ENCODE measurements at places on chromosomes 7 and 10.

- DNase-seq: no peak
Measured at GRCh38 chr10:124535731-124536495, 74.3 kb downstream of the LHPP start.

GRCh38 chr10:30736685-30737232 lies 107.2 kb upstream of the LYZL2 start:
- DNase-seq: peak; percentile 100

DNA sequence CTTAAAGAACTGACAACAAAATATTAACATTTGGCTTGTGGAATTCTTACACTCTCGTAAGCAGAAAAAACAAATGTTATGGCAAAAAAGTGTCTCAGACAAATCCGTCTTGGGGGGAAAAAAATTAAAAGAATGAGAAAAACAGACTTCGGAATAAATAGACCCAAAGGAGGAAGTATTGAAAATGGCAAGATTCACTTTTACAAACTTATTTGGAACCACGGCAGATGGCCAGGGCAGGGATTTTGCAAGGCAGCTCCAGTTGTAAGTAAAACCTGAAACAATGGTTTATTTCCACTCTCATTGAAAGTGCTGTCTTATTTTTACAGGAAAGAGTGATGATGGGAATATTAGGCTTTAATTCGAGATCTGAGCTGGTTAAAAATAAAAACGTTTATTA lies 1.5 kb upstream of the ZNF438 start:
- peak; percentile 40 for DNase-seq

DNA sequence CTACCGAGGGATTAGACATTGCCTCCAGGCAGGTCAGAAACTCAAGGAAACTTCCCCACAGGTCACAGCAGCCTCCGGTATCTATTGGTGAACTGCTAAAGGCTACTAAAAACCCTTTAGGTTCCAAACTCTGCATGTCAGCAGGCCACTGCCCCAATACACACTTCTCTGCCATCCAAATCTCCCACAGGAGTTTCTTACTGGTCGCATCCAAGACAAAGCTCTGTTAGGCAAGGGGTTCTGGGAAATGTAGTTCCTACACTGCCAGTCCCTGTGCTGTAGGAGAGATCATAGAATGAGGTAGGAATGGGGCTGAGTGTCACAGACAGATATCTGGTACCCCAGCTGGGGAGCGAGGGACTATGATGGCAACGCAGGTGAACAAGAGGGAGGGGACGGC lies 757.0 kb upstream of the C7orf33 start:
- DNase-seq: no peak

- no peak for DNase-seq
Measured at GRCh38 chr7:24622646-24623182, 49.5 kb downstream of the PALS2 start.

DNA sequence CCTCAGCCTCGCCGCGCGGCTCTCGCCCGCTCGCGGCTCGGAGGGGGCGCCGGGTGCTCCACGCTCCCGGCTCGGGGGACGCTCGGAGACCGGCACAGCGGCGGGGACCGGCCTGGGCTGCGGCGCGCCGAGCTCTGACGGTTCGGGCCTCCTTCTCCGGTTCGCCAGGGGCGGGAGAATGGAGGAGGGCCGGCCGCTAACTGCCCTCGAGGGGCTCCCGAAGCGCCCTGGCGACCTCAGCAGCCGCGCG lies 232 bp upstream of the GRID1 start:
- no peak for DNase-seq

All from fibroblast of gingiva (primary cell).